ENCODE measurements at places on chromosomes 13 and 19.

GRCh38 chr19:38867171-38867780 is 10.8 kb downstream of the RINL start:
- DNase-seq = no peak

GRCh38 chr13:59476366-59476765 is 687.4 kb downstream of the DIAPH3 start:
- DNase-seq = no peak

DNA sequence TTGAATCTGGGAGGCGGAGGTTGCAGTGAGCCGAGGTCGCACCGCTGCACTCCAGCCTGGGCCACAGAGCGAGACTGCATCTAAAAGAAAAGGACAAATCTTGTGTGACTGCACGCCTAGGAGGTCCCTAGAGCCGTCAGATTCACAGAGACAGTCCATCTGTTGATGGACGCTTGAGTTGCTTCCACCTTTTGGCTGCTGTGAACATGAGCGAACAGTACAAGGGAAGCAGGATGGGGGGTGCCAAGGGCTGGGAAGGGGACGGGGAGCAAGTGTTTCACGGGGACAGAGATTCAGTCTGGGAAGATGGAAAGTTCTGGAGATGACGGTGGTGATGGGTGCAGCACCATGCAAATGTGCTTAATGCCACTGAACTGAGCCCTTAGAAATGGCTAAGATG is 78.7 kb downstream of the GNG7 start:
- no peak for DNase-seq

DNA sequence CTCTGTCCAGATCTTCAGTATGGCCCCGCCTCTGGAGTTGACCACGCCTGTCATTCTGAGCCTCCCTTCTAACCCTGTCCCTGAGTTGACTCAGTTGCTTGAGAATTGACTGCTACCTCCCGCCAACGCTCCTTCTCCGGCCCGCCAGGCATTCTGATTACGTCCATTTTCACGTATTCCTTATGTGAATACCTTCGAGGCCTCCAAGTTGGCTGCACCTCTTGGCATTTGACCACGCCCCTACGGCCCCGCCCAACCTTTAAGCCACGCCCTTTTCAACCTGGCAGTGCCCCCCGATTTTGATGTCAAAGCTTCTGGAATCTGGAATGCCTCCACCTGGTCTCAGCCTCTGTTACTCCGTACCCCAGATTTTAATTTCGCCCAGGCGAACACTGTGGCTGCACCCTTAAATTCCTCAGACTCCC is 1.7 kb upstream of the EML2 start:
- peak; percentile 89 for DNase-seq

DNA sequence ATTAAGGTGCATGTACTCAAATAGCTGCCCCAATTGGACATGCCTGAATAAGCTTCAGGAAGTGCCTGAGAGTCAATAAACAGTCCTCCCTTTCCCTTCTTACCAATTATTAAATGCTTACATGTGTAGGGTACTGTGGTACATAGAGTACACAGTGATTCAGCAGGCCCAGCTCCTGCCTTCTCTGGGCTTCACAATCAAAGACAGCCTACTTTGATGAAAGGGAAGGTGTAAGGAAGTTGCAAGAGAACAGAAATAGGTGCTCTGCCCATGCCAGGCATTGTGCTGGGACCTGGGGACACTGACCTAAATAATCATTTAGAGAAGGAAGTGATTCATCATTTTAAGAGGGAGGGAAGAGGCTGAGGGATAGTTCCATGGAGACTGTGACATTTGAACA is 17.2 kb downstream of the FRY start:
- no peak for DNase-seq

Data from ELF-1 (cell line).